BE2C (cell line): ENCODE measurements at places on chromosomes 6 and 20.

- no peak for DNase-seq
Measured at GRCh38 chr6:3208098-3208774, 19.2 kb downstream of the TUBB2B start.

GRCh38 chr20:20391766-20392165 is 23.9 kb downstream of the INSM1 start:
- no peak for DNase-seq

DNA sequence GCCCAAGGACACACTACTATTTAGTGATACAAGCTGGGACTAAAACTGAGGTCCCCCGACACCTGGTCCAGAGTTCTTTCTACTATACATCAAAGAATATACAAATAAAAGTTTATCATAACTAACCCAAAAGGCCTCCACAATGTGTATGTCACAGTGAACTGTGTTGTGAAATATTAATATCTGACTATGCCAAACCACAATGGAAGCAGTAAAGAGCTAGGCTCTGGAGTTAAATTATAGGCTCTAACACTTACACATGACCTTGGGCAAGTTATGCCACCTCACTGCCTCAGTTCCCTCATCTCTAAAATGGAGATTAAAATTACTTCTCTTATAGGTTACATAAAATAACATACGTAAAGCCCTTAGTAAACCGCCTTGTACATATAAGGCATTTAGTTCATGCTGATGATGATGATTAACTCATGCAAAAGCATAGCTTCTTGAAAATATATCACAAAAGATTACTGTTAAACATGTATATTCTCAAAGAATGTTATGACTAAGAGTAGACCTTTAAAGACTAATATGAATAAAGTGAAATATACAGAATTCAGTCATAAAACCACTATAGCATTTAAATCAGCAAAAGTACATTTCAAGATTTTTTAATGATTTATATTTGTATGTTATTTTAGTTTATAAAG is 5.7 kb downstream of the SUPT3H start:
- no peak for DNase-seq

- no peak for DNase-seq
Measured at GRCh38 chr6:89793586-89793985, 26.0 kb downstream of the MDN1 start.

DNA sequence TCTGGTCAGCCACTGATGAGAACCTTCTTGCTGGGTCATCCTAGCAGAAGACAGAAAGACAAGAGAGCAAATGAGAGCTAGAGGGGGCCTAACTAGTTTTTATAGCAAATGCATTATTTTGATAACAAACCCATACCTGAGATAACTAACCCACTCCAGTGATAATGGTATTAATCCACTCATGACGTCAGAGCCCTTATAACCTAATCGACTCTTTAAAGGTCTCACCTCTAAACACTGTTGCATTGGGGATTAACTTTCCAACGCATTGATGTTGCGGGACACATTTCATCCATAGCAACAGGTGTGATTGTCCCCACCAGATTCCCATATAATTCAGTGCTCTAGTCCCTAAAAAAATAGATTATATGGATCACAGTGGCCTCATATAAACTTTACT is 312.1 kb downstream of the HTR1B start:
- no peak for DNase-seq

DNA sequence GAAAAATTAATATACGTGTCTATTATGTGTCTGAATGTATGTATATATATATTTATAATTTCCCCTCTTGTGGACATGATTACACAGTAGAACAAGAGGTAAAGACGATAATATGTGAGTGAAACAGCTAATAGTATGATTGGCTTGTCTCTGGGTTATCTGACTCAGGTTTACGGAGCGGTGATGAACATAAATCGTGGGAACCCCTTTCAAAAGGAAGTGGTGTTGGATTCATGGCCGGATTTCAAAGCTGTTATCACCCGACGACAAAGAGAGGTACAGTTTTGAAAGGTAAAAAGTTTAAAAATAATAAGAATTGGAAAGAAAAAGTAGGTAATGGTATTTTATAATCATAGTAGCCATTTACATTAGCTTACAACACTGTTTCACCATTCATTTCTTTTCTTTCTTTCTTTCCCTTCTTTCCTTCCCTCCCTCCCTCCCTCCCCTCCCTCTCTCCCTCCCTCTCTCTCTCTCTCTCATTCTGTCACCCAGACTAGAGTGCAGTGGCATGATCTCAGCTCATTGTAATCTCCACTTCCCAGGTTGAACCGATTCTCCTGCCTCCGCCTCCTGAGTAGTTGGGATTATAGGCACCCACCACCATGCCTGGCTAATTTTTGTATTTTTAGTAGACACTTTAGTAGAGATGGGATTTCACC is 15.9 kb downstream of the GLYATL3 start:
- DNase-seq, result no peak
